ENCODE measurements at places on chromosomes 16 and 17. TPM values are rescaled to one million over a fixed set of nuclear protein-coding genes. Genes with fewer than 3 reads are reported as not detected.

SPOP gene
- polyA plus RNA-seq, result 62.4 TPM

ABCC12 gene
- polyA plus RNA-seq, result not detected

IKZF3 gene
- 0.26 TPM for polyA plus RNA-seq

HS3ST3A1 gene
- polyA plus RNA-seq, result 6.0 TPM

DPEP3 gene
- polyA plus RNA-seq, result 0.08 TPM

HP gene
- 0.52 TPM for polyA plus RNA-seq

CD300LG gene
- polyA plus RNA-seq, result 1.3 TPM

RBFOX1 gene
- polyA plus RNA-seq, result 2.7 TPM

CCL17 gene
- polyA plus RNA-seq, result 0.25 TPM

AMZ2 gene
- 86.6 TPM for polyA plus RNA-seq

- DNase-seq, result no peak
These were observed 55.8 kb downstream of the ACTG1 start for GRCh38 chr17:81456798-81457197.

DNA sequence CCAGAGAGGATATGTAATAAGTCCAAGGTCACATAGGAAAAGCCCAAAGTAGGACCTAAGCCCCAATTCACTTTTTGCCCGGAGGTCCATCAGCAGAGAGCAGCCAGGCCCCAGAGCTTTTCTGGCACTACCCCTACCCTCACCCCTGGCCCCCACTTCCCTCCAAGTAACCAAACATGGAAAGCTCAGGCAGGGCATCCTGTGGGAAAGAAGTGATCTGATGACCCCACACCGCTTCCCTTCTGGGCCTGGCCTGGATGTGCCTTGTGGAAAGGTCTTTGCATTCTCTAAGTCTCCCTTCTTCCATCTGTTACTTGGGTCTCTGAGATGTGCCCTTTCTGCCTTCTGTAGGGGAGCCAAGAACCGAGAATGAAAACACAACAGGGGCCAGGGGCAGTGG lies 136.9 kb downstream of the TMEM132E start:
- no peak for DNase-seq

DNA sequence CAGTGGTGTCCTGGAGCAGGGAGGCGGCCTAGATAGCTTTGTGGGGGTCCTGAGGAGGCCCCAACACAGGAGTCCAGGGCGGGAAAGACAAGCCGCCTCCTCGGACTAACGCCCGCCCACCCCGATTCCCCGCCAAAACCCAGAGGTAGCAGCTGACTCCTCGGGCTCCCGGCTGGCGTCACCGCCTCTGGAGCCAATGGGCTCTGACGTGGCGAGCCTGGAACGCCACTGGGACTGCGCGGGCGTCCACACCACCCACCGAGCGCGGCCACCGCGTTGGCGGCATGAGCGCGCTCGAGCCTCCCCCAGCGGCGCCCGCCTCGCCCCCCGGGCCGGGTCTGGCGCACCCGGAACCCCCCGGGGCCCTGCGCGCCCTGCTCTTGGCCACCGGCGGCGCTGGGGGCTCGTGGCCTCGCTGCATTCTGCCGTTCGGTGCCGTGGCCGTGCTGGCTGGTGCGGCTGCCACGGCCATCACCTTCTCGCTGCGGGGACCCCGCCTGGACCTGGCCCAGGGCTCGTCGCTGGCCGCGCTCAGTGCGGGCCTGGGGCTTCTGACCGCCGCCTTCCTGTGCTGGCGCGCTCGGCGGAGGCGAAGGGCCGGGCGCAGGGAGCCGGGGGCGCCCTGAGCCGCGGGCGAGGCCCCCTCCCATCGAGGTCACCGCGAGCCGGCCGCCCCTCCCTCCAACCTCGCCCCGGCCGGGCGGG lies 3.4 kb upstream of the NTN3 start:
- no peak for DNase-seq

- no peak for DNase-seq
These were observed 677 bp downstream of the CBX1 start for GRCh38 chr17:48100591-48101011.

- no peak for DNase-seq
These were observed 2.4 kb upstream of the SCIMP start for GRCh38 chr17:5236938-5237540.

DNA sequence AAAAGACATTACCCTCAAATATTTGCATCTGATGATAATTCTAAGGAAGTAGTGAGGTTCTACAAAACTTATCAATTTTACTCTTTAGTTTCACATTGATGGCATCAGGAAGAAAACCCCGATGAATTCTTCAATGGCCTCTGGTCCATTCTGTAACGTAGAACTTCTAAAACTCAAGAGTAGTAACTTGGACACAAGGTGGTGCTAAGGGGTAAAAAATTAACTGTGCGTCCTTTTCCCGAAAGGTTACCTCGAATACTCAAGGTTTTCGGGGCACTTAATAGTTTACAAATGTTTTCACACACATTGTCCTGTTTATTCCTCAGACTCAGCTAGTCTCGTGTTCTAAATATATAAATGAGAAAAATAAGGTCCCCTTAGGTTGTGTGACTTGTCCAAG lies 517.3 kb upstream of the ZFHX3 start:
- no peak for DNase-seq

DNA sequence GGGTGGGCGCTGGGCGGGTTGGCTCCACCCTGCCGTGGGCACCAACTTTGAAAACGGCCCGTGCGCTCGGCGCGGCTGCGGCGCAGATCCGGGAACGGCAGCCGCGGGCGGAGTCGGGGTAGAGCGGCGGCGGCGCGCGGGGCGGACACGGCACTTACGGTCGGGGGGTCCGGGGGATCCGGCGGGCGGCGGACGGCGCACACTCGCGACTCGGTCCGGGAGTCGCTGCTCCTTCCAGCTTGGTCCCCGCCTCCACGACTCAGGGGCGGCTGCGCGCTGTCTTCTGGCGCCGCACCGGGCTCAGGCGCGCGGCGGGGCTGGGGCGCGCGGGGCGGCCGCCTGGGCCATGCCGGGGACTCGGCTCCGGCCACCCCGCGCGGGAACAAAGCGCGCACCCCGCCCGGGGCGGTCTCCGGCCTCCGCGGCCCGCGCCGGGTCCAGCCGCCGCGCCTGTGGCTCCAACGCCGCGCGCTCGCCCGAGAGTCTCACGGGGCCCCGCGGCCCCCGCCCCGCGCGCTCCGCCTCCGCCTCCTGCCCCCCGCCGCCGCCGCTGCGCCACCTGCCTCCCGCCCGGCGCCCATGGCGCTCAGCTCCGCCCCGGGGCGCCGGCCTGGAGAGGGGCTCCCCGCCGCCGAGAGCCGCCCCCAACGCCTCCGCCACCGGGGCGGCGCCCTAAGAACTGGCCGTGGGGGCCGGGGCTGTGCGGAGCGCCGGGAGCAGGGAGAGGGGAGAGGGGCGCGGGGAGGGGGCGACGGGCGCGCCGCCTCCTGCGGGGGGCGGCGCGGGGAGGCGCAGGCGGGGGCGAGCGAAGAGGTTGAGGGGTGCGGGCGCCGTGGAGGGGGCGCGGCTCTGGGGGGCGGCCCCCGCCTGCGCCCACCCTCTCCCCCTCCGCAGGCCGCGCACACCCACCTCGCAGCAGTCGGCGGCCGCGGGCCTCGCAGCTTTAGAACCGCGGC lies 35.9 kb downstream of the CBFA2T3 start:
- no peak for DNase-seq

- no peak for DNase-seq
These were observed 32.3 kb downstream of the TNFRSF13B start for GRCh38 chr17:16939606-16940115.

- DNase-seq, result no peak
These were observed 10.6 kb downstream of the SLC16A3 start for GRCh38 chr17:82239401-82239925.

DNA sequence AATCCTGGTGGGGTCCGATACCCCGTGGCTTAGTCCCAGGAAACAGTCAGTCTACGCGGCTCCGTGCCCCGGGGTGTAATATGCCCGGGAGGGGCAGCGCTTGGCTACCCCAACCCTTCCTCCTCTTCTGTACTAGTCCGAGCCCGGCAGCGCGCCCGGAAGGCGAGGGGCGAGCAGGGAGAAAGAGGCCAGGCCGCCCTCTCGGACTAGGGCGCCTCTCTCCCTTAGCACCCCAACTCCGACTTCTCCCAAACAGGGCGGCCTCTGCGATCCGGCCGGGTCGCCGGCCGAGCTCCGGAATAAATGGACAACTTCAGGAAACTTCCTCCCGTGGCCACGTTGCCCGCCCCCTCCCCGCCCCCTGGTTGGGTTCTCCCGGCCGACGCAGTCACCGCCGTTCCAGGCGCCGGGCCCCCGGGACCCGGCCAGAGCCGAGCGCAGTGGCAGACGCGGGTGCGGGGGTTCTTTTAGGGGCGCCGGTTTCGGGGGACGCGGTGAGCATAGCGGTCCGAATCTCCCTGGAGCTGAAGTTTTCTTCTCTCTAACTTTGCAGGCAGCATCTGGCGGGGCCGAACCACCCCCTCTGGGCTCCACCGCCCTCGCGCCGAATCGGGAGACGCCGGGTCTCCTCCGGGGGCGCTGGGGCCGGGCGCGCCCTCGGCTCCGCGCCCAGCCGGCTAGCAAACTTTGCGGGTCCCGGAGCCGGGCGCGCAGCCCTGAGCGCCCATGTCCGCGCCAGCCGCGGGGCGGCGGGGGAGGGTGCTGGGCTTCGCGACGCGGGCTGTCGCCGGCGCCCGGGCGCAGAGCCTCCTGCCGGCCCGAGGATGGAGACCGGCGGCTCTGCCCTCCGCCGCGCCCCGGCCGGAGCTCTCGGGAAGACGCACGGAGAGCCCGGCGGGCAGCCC lies at the start of gene SDK2:
SDK2 (minus strand) TSS at position 301 of the 905 bp plus-strand sequence. CDS start 357 bp downstream, outside the sequence.
- DNase-seq, result no peak

- DNase-seq, result no peak
These were observed 6.8 kb upstream of the MMP15 start for GRCh38 chr16:58018803-58019202.

GRCh38 chr16:75354170-75354569 lies 79.1 kb downstream of the CFDP1 start:
- DNase-seq, result no peak

- no peak for DNase-seq
These were observed 350.1 kb upstream of the KIF2B start for GRCh38 chr17:53472586-53472985.

- DNase-seq, result no peak
These were observed 3.1 kb upstream of the BAIAP3 start for GRCh38 chr16:1330260-1330914.

GRCh38 chr17:19733953-19734526 lies 14.1 kb downstream of the ALDH3A1 start:
- no peak for DNase-seq

GRCh38 chr16:3578610-3579551 lies 1.7 kb upstream of the NLRC3 start:
- no peak for DNase-seq

DNA sequence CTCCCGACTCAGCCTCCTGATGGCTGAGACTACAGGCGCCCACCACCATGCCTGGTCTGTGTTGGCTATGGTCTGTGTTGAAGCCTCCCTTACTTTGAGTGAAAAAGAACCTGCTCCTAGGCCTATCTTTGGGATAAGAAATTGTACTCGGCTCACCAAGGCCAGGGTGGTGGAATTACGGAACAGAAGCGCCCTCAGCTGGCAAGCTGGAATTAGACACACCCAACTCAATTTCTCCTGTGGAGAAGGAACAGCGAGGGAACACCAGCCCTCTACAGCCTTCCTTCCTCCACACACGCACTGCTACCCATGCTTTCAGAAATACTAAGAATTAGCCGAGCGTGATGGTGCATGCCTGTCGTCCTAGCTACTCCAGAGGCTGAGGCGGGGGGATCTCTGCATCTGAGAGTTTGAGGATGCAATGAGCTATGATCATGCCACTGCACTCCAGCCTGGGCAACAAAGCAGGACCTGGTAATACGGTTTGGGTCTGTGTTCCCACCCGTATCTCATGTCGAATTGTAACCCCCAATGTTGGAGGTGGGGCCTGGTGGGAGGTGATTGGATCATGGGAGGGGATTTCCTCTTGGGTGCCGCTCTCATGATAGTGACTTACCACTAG lies 40.1 kb upstream of the RBBP6 start:
- no peak for DNase-seq

DNA sequence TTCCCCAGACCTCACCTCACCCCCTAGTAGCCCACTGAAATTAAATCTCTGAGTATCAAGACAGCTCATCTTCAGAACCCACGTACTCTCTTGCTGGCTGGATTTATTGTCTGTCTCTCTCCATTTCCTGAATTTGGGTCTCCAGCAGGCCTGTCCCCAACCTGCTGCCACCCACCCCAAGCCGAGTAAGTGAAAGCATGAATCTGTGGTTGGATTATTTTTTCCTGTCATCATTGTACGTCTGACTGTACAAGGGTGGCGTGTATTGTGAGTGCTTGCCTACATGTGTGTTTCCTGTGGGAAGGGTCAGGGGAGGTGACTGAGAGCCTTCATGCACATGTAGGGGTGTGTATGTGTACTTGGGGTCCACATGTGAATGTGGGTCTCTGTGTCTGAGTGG lies 5.4 kb downstream of the TNP2 start:
- no peak for DNase-seq

DNA sequence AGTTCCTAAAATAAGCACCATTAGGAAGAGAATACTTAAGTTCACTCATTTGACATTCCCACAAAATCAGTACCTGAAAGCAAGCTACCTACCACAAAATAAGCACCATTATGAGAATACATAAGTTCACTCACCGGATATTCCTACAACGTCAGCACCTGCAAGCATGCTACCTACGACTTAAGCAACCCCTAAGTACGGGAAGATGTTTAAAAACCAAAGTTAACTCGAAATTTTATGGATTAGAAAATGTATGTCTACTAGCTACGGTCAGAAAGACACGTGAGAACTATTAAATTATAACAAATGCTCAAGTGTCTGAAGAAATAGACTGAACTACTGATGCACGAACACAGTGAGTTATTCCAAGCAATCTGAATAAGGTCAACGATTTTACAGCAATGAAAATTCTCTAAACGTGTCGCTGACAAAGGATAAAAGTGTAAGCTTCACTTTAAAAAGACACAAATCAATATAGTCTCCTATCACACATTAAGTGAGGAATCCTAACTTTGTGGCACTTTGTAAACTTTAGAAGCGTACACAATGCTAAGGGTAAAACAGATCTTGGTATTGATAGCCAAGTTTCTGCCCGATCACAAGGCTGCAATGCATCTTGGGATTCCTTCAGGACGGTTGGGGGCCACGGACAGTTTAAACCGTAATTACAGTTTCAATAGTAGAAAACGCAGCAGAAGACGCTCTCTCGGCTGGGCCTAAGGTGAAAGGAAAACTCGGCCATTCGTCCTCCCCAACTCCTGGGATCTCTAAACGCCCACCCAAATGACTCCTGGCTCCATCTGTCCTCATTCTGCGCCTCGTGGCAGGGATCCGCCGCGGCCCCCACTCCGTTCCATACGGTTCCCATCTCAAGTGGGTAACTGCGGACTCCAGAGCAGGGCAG lies 1.3 kb downstream of the GSPT1 start:
- DNase-seq, result no peak

All from left renal cortex interstitium (tissue), 4 donors.